Activated T-helper 1 cell treated with Interleukin-2 at 50 U/mL for 16 hours (primary cell): ENCODE measurements at places on chromosomes 12 and 14.

- no peak for DNase-seq
Observed at GRCh38 chr14:96874127-96874526, 76.9 kb downstream of the VRK1 start.

GRCh38 chr12:98735821-98736220 lies 90.7 kb downstream of the APAF1 start:
- no peak for DNase-seq

DNA sequence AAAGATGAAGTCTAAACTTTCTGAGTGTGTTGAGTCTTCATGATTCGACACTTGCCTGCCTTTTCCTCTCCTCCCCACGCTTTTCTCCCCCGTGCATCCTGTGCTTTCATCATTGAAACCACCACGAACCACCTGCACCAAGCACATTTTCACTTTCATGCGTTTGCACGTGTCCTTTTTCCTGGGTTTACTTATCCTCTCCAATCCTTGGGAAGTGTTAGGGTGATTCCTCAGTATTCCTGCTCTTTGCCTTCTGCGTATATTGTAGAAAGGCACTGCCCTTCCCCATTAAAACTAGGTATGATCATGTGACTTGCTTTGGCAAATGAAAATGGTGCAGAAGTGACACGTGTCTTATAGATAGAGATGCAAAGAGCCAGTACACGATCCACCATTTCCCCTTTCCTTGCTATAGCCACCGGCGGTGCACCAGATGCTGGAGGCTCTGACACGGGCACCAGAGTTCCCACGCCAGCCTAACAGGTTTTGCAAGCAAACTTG lies 106.6 kb downstream of the BRMS1L start:
- no peak for DNase-seq

DNA sequence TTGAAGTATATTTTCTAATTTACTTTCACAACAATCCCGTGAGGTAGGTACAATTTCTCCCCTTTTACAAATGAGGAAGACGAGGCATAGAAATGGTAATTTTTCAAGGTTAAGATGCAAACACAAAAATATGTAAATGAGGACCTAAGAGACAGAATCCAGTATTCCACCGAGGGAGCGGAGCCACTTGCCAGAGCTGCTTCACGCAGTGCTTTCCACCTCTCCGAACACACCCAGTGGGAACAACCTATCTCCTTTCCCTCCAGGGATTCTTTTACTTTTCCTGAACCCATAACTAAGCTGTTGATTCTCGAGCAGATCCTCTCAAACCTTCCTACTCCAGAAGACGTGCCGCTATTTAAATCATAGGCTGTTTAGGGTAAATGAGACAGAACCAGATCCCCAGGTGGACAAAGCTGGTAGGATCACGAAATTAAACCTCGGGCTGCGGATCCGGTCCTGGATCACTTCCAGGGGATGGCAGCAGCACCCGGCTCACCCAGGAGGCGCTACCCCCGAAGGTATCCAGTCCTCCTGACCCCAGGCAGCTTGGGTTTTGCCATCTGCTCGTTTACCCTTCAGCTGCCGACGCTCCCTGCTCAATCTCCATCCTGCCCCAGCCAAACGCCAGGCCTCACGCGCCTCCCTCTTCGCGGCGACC lies 1.5 kb downstream of the DDHD1 start:
- peak; percentile 23 for DNase-seq

GRCh38 chr14:104994978-104995377 lies 9.4 kb downstream of the CLBA1 start:
- no peak for DNase-seq

DNA sequence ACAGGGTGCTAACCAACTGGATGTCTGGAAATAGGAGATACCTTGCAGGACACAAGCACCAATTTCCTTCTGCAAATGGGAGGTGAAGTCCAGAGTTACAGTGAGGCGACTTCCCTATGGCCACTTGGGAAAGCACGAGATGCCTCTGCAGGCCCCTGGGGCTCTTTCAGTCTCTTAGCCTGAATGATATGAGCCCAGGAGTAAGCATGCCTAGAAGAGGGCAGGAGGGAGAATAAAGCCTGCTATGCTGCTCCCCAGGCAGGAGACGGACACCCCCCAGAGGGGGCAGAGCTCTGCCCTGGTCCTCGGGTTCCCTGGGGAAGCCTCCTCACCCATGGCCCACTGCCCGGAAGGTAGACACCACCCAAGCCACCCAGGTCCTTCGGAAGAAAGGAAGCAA lies 105.1 kb downstream of the GCH1 start:
- DNase-seq, result no peak

DNA sequence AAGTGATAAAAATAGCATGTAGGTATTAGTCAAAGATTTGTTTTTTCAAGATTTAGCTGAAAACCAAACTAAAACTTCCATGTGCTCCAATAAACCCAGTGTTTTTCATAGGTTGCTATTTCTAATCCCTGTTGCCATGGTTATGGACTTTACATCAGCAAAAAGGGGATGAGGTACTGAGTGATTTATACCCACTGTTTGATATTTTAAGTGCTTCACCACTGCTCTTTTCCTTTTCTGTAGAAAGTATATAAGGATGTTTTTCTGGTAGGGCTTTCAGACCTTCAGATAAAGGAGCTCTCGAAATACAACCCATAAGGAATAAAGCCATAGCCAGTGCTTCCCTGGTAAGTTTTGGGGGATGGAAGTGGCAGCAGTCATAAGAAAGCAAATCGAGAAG lies at the start of gene OTOGL:
OTOGL (plus strand) TSS at position 279 of the 400 bp plus-strand sequence. CDS start 109,895 bp downstream, outside the sequence.
- DNase-seq, result no peak

DNA sequence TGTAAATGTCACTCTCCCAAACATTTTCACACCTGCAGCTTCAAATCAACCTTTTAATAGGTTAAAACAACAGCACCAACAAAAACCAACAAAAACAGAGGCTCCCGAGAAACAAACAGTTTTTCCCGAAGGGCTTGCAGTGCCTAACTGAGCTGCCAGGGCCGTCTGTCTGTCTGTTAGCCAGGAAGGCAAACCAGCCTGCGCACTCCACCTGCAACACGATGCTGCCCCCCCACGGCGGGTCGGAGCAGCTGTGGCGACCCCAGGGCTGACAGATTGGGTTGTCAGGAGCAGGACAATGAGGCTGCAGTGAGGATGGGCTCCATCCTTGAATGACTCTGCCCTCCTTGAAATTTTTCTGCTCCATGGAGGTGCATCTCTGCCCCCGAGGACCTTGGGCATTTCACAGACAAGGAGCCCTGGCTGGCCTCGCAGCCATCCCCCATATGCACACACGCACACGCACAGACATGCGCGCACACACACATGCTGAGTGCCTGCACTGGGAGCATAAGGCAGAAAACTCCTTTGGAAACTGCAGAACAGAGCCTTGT lies 2.6 kb downstream of the RTL1 start:
- no peak for DNase-seq

DNA sequence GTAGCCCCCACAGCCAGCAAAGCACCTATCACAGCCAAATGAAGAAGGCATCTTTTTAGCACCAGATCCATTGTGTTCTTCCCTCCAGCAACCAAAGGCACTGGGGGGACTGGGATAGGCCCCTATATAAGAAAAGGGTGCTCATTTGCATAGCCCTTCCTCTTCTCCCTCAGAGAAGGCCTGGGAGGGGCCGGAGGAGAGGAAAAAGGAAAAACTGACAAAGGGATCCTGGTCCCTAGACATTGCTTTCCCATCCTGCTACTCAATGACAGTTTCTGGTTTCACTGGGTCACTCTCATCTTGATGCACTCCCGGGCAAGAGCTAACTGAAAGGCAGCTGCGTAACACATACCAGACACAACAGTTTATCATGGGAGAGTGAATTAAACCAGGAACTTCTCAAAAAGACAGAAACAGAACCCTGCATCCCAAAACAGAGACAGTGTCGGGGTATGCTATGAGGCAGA lies at the start of gene PMEL:
PMEL (minus strand) TSS at position 102 of the 467 bp plus-strand sequence; CDS start at position 71, 31 bp downstream.
- DNase-seq, result no peak

DNA sequence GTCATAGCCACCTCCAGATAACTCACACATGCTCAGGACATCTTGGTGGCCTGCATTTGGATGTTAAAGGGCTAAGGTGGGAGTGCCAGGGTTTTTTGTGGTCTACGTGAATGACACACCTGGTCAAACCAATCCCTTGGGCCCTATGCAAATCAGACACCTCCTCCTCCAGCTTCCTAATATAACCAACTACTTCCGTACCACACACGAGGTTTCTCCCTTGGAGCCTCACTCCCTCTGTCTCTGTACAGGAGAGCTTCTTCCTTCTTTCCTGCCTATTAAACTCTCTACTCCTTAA lies 19.6 kb downstream of the APOBEC1 start:
- DNase-seq, result no peak

GRCh38 chr12:26287671-26288381 lies 92.5 kb downstream of the SSPN start:
- no peak for DNase-seq
